ENCODE measurements at places on chromosomes 11 and 22.

DNA sequence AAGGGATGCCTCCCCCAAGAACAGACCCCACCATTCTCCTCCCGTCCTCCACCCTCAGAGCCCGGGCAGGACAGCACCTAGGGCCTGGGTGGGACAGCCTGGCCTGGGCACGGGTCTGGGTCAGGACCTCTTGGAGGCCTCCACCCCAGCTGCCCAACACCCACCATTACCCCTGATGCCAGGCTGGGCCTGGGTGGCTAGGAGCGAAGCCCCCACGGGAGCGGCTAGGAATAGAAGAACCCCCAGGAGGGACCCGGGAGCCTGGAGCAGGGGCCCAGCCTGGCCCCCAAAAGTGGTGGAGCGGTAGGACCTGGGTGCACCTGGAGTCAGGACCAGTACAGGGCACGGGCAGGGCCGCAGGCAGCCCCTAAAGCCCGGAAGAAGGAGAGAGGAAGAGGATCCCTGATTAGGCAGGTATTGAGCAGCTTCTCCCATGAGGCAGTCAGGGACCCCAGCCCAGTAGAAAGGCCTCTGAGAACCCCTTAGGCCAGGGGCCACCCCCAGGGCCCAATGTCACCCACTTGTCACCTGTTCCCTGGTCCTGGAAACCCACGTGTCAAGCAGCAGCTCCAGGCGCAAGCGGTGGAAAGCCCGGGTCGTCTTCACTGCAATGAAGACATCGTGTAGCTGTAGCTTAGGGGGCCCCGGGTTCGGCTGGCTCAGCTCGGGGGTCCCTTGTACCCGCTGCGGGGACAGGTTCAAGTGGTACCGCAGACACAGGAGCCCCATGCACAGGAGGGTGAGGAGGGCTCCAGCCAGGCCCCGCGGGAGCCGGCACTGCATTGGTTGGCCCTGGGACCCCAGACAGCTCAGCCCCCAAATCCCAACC lies 575 bp downstream of the MFNG start:
- no peak for DNase-seq

DNA sequence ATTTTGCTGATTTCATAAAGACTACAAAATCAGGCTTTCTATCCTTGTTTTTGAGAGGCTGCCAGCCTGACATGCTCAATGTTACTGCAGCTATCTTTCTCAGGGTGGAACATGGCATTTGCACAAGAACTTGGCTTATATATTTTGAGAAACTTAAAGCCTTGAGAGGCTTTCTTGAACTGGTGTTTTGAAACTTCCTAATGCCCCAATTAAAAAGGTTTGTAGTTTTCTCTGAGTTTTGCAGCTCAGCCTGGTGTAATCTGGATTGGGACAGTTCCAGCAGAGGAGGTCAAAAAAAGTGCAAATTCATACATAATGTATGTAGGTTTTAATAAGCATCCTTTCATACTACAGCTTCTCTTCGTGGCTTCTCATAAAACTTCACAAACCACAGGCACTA lies 223.4 kb downstream of the FAM76B start:
- DNase-seq = no peak

DNA sequence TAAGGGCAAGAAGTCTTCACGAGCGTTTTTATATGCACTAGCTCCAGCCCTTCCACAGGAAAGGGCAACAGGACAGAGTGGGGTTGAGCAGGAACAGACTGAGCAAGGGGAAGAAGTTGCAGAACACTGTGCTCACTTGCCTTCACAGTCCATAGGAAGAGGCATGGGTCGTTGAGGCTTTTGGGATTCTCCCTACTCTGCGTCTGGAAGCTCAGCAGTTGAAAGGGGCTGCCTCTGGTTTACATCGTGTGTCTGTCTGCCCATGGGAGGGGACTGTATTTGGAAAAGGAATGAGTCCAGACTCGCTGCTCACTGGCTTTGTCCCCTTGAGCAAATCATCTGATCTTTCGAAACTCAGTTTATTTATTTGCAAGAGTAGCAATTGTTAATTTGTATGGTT lies 1.1 kb upstream of the PDGFD start:
- no peak for DNase-seq

GRCh38 chr11:78910322-78910721 lies 335.7 kb upstream of the NARS2 start:
- no peak for DNase-seq

GRCh38 chr22:22768885-22769284 lies 118.7 kb upstream of the IGLL5 start:
- no peak for DNase-seq

- no peak for DNase-seq
These were observed 2.1 kb upstream of the MOB2 start for GRCh38 chr11:1488575-1489180.

DNA sequence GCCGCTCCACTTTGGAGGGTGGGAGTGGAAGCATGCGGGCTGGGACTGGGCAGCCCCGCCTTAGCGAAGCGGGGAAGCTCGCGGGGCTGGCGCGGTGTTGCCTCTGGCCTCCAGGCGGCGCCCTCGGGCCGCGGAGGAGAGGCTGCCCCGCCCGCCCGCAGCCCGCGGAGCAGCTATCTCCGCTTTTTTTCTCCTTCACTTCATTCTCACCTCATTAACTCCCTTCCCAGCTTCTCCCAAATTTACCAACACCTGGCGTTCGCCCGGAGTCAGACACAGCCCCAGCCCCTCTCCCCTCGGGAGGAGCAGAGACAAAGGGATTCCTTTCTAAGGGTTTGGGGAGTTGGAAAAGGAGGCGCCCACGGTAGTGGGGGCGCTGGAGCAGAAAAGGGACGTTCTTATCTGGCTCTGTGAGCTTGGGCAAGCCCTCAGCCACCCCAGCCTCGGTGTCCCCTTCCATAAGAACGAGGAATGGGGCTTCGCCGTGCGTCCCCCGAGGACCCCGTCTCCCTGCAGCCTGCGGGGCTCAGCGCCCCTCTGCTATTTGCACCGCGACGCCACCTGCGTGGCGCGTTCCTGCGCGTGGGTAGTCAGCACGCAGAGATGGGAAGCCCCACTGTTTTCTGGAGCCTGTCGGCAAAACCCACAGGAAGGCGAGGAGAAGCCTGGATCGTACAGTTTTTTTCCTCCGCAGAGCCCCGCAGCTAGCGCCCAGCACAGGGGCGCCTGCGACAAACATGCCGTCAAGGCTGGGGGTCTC lies 1.5 kb upstream of the WNT11 start:
- DNase-seq = peak; percentile 77

- no peak for DNase-seq
These were observed 37.4 kb downstream of the COMMD9 start for GRCh38 chr11:36251823-36252222.

GRCh38 chr11:1326435-1327063 lies 17.1 kb upstream of the TOLLIP start:
- DNase-seq = no peak

- DNase-seq = no peak
These were observed 123.6 kb upstream of the MTNR1B start for GRCh38 chr11:92845805-92846204.

DNA sequence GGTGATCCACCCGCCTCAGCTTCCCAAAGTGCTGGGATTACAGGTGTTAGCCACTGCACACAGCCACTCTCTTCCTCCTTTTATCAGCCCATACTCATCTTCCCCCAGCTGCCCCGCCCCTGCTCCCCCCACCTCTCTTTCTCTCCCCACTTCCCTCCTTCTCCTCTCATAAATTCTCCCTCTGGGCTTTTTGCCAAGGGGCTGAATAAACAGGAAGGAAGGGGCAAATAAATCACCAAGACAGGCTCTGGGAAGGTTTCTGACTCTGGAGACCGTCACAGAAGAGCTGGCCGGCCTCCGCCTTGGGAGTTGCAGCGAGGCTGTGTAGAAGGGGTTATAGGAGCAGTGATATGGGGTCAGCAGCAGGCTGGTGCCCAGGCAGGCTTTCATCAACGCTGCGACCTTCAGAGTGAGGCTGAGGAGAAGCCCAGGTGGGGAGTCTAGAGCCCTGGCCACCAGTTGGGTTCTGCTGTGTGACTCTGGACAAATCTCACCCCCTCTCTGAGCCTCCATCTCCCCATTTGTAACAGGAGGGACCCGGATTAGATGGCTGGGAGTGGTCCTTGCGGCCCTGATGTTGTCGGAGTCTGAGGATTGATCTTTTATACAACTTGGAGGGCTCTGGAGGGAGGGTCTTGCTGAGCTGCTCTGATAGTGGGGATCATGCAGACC lies 62.6 kb upstream of the RASD2 start:
- DNase-seq = no peak

GRCh38 chr11:129894278-129895125 lies 876 bp downstream of the NFRKB start:
- DNase-seq = peak; percentile 17

GRCh38 chr11:34149786-34150185 lies 44.4 kb downstream of the NAT10 start:
- no peak for DNase-seq

DNA sequence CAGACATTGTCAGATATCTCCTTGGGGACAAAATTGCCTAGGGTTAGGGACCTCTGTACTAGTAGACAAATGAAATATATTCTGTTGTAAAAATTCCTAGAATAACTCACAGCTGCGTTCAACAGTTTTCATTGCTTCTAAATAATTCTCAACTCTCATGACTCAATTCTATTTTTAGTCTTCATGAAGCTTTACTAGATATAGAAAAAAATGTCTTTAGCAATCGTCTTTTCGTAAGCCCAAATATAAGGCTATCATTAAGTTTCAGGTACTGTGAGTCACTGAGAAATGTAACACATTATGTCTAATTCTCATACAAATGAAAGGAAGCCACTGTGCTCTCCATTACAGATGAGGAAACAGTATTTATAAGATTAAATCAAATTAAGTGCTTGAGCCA lies 6.4 kb downstream of the MMP12 start:
- no peak for DNase-seq

DNA sequence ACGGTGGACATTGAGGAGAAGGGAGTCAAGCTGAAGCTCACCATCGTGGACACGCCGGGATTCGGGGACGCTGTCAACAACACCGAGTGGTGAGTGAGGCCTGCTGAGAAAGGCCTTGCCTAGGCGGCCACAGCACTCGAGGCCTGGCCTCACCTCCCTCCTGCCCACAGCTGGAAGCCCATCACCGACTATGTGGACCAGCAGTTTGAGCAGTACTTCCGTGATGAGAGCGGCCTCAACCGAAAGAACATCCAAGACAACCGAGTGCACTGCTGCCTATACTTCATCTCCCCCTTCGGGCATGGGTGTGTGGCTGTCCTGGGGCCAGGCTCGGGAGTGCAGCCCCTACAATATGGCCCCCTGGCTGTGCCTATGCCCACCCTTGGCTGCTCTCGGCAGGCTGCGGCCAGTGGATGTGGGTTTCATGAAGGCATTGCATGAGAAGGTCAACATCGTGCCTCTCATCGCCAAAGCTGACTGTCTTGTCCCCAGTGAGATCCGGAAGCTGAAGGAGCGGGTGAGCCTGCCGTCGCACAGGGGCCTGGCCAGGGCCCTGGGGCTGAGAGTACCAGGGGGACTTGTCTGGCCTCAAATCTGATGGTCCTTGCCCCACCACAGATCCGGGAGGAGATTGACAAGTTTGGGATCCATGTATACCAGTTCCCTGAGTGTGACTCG lies 3.0 kb upstream of the GP1BB start:
- DNase-seq = no peak

- DNase-seq = no peak
These were observed 1629.6 kb downstream of the FAM181B start for GRCh38 chr11:81104051-81104450.

- peak; percentile 80 for DNase-seq
These were observed 21.7 kb downstream of the KIAA0930 start for GRCh38 chr22:45218976-45219375.

- peak; percentile 73 for DNase-seq
These were observed 95.5 kb downstream of the SIK3 start for GRCh38 chr11:117002639-117003299.

DNA sequence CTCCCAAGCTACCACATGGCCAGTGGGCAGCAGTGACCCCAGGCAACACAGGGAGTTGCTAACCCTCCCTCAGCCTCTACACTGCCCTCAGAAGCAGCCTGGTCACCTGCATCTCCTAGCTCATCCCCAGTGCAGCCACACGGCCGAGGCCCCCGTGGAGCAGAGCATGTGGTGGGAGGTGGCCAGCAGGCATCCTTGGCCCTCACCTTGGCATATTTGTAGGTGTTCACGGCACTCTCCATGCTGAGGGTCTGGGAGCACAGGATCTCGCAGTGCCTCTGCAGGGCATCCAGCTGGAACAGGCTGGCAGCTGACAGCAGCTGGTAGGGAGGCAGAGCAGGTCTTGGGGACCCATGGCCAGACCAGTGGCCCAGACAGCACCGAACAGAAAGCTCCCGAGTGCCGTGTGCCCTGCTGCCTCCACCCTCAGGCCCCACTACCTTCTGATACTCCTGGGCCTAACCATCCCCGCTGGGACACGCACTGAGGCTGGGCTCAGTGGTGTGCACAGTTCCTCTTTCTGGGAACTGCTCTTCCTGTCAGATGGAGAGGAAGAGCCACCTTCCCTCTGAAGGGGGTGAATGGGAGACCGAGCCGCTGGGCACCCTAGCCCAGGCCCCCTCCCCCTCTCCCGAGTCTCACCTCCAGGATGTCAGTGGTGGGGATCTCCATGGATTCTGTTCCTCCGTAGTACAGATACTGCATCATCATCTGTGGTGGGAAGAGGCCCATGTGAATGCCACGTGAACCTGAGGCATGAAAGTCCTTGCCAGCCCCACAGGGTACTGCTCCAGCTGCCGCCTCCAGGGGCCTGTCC lies 48.8 kb downstream of the NAT10 start:
- no peak for DNase-seq

- DNase-seq = no peak
These were observed 39.9 kb upstream of the MYO18B start for GRCh38 chr22:25702040-25702439.

DNA sequence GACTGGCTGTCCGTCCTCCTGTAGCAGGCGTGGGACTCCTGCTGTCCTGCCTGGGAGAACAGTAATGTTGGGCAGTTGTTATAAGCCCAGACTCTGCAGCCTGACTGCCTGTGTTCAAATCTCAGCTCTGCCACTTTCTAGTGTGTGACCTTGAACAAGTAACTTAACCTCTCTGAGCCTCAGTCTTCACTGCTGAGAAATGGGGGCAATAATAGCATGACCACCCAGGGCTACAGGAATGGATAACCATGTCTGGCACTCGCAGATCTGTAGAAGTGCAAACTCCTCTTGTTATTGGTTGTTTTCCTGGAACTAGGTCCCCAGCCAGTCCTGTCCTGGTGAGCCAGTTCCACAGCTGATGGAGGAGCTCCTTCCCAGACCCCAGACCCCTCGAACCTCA lies 69.7 kb downstream of the TP53I11 start:
- no peak for DNase-seq

DNA sequence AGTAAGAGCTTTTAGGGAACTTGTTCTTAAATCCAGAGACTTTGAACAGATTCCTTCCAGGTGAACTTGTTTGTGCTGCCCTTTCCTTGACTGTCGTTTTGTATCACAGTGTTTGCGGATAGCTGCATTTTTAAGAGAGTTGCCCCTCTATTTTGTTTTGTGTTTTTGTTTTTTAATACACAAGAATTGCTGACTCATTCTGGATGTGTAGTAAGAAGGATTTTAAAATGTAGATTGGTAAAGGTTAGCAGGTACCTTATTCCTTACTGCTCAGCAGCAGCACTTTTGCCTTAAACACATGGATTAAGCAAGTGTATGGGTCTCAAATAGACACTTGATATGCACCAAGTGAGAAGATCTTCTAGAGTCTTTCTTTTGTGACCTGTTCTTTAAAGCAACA lies 8.9 kb upstream of the APOA5 start:
- no peak for DNase-seq
